ENCODE measurements at places on chromosomes 7 and 10.

- peak; percentile 65 for DNase-seq
Measured at GRCh38 chr7:142556740-142557139, 192.5 kb upstream of the PRSS1 start.

- DNase-seq: no peak
Measured at GRCh38 chr7:87702326-87702725, 74.1 kb downstream of the RUNDC3B start.

GRCh38 chr10:28295336-28295735 is 7.5 kb downstream of the MPP7 start:
- DNase-seq: no peak

DNA sequence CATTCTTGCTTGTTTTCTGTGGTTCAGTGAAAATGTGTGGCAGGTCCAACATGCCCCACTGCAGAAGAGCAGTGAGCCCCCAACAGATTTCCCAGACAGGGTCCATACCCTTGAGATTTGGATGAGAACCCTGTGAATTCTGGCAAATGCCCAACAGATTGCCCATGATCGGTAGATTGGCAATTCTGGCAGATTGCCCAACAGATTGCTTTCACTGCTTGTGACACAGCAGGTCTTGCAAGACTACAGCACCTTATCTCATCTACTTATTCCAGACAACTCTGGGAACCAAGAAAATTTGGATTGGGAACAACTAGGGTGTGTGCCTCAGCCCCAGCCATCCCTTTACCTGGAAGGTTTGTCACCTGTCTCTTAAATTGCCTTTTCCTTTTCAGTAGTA is 143.7 kb upstream of the COL1A2 start:
- DNase-seq: no peak

DNA sequence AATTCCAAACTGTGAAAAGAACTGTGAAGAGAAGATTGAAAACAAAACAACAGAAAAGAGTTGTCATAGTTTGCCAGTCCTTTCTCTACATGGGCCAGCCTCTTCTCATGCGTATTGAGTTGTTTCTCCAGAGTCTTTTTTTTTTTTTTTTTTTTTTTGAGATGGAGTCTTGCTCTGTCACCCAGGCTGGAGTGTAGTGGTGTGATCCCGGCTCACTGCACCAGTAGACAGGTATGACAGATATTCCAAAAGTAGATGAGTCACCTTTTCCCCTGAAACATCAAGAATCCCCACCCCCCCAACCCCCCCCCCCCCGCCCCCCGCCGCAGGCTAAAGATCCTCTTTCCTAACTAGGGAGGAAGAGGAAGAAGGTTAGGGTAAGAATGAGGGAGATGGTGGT is 15.6 kb upstream of the KMT2C start:
- no peak for DNase-seq

DNA sequence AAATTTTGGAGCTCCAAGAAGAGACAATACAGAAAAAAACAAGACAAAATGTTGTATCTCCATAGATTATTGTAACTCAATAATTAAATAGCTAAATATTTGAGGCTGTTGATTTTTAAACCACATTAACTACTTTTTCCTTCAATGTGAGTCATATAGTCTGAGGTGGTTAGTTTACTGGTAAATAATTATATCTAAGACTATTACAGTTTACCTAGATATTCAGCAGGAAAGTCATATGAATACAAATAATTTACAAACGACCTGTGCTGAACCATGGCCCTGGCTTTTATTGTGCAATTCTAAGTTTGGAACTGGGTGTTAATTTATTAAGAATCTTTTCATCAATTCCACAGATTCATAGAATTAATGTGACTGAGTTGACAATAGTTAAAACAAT is 22.2 kb downstream of the CREB5 start:
- no peak for DNase-seq

DNA sequence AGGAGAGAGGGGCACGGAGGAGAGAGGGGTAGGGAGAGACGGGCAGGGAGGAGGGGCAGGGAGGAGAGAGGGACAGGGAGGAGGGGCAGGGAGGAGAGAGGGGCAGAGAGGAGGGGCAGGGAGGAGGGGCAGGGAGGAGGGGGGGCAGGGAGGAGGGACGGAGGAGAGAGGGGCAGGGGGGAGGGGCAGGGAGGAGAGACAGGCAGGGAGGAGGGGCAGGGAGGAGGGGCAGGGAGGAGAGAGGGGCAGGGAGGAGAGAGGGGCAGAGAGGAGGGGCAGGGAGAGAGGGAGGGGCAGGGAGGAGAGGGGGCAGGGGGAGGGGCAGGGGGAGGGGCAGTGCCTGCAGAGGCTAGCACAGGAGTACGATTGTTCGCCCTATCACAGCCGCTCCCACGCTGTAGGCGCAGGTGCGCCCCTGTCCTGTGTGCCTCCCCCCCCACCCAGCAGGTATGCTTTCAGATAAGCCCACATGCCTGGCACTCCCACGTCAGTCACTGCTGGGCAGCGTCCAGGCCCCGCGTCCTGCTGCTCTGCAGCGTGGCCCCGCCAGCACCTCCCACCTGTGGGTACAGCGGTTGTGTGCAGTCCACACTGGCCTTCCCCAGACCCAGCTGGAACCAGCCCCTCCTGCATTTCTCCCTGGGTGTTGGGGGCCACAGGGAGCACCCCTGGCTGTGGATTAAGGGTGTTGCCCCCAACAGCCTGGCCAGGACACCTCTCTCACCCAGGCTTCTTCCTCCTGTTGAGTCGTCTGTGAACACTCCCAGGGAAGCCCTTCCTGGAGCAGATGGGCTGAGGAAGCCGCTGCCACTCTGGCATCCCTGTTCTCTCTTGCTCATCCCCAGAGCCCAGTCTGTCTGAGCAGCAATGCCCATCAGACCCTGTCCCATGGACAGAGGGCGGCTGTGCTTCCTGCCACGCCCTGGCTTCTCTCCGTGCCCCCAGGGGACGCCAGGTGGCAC is 10.8 kb downstream of the NKX6-2 start:
- no peak for DNase-seq

DNA sequence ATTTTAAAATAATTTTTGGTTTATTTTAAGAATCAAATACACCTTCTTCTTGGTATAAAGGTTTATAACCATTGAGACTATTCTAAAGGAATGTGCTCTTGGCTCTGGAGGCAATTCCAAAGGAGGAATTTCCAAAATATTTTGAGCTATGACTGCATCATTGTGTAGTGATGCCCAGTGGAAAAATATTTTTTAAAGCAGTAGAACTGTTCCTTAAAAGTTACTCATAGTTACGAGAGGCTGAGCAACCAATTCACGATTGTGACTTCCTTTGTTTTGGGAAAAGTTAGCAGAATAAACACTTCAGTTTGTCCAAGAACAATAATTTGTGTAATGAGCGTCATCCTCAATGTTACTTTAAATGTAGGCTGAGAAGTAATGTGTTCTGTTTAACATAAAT is 233.6 kb downstream of the BAMBI start:
- peak; percentile 50 for DNase-seq

DNA sequence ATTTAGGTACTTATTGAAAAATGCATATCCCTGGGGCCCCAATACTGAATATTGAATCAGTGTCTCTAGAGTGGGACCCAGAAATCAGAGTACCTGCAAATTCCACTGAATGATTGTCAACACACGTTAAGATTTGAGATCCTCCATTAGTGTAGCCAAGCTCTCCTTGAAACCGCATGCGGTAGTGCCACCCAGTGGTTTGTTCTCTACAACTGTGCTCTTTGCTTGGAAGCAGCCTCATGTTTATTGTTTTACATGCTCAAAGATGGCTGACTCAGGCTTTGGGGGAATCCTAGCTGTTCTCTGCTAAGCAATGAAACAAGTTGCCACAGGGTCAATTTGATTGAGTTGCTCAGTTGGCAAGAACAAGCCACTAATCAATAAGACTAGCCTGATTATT is 340.2 kb upstream of the CELF2 start:
- DNase-seq: peak; percentile 5

- DNase-seq: no peak
Measured at GRCh38 chr7:50327443-50327842, 22.9 kb downstream of the IKZF1 start.

GRCh38 chr10:87177-88080 is 38.3 kb upstream of the TUBB8 start:
- DNase-seq: no peak

Data from hepatic stellate cell (primary cell).